Sigmoid colon (tissue), 7 donors: ENCODE measurements at places on chromosomes 5 and 9. TPM values are rescaled to one million over a fixed set of nuclear protein-coding genes. Genes with fewer than 3 reads are reported as not detected.

Gene BTNL8
- 0.71 TPM for total RNA-seq

Gene LECT2
- not detected for total RNA-seq

Gene PCDHA4
- 1.2 TPM for total RNA-seq

DNA sequence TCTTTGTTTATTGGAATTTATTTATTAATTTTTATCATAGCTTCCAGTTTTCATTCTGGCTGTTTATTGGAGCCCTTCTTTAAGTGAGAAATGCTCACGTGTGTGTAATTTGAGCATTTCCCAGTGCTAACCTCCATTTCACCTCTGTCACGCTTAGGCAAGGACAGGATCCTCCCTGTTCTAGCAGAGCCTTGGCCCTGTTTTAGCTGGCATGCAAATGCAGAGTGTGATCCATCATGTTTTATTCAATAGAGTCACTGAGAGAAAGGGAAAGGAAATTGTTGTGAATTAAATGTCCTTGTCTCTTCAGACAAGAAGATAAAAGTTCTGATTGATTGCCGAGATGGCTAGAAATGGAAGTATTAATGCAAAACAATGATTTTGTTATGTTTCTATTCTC lies 137.3 kb upstream of the ACO1 start:
- DNase-seq, result no peak

- DNase-seq, result no peak
Observed at GRCh38 chr5:4375640-4376039, 764.5 kb upstream of the ADAMTS16 start.

GRCh38 chr5:63111891-63112290 lies 533.3 kb downstream of the LRRC70 start:
- no peak for DNase-seq

GRCh38 chr9:37157726-37158377 lies 37.5 kb downstream of the ZCCHC7 start:
- DNase-seq, result no peak

DNA sequence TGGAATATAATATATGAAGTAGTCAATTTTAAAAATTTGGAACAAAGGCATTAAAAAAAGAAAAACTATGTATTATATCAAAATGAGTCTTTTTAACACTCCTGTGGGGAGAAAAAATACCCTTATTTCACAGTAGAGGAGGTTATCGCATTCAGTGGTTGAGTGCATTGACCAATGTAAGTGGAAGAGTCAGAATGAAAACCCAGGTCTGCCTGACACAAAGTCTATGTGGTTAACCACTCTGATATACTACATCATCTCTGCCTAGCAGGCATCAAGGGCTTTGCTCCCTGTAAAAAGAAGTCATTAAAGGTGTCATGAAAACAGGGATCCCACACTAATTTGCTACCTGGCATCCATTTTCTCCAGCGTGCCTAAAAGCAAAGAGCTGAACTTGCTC lies 417.2 kb upstream of the C9orf72 start:
- no peak for DNase-seq

DNA sequence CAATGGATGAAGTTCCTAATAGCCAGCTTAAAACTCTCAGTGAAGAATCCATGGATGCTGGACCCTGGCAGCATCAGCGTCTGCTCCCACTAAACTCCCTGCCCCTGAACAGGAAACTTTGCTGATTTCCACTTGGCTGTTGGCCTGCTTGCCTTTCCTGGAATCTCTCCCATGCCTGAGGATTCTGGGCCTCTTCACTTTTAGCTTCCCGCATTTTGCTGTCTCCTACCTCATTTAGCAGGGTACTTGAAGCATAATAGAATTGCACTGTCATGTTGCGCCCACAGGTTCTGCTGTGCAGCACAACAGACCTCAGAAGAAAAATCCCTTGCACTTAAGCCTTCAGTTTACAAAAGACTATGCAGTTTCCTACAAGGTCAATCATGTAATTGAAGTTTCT lies 127.6 kb downstream of the DROSHA start:
- no peak for DNase-seq
